H54 (cell line): ENCODE measurements at places on chromosomes 4 and X.

- no peak for DNase-seq
These were observed 31.6 kb downstream of the SMIM10L2A start for GRCh38 chrX:135453381-135453780.

- DNase-seq: no peak
These were observed 43.4 kb downstream of the ZNF182 start for GRCh38 chrX:47960406-47960805.

GRCh38 chrX:7904562-7904961 is 22.7 kb downstream of the PNPLA4 start:
- no peak for DNase-seq

- no peak for DNase-seq
These were observed 7.6 kb downstream of the CYBB start for GRCh38 chrX:37787423-37787869.

- DNase-seq: no peak
These were observed 4.4 kb upstream of the ABLIM2 start for GRCh38 chr4:8163026-8163425.

DNA sequence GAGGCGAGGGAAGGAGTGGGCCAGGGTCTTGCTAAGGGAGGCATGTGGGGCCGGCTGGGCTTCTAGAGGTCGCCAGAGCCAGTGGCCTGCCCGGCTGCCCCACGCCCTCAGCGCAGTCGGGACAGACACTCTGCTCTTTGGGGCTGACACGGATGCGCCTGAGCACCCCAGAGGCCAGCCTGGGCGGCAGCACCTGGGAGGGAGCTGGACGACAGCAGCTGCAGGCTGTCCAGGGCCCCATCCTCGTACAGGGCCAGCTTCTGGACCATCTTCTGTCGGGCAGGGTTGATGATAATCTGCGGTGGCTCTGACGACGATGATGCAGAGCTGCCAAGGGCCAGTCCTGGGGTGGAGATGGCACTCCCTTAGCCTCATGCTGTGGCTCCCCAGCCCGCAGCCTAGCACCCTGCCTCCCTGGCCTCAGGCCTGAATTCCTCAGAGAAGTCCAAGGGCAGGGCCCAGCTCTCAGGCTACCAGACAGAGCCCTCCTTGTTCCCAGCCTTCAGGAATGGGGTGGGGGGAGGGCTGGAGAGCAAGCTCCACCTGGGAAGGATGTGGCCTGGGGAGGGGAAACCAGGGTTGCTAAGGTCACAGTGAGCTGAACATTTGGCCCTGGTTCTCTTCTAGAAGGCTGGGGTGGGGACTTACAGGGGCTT is 7.2 kb downstream of the IRAK1 start:
- no peak for DNase-seq
